Lung (tissue), 17 donors: ENCODE measurements at places on chromosomes 6 and 20. TPM values are rescaled to one million over a fixed set of nuclear protein-coding genes. Genes with fewer than 3 reads are reported as not detected.

Gene COL21A1
- total RNA-seq: 105 TPM

Gene C6orf141
- total RNA-seq: 4.5 TPM

Gene SNTA1
- 5.0 TPM for total RNA-seq

Gene PRELID3B
- total RNA-seq: 61.1 TPM

Gene GHRH
- total RNA-seq: not detected

Gene CCDC170
- total RNA-seq: 24.1 TPM

Gene FAM209B
- 0.55 TPM for total RNA-seq

Gene FAM162B
- total RNA-seq: 64.4 TPM

Gene UBR2
- total RNA-seq: 45.4 TPM

Gene PSORS1C1
- total RNA-seq: 2.6 TPM

Gene TCP11
- total RNA-seq: 0.67 TPM

Gene POPDC3
- 1.1 TPM for total RNA-seq

Gene SUPT3H
- 17.4 TPM for total RNA-seq

Gene WFDC6
- 2.3 TPM for total RNA-seq

Gene EYA4
- total RNA-seq: 3.6 TPM

Gene HLA-DOB
- 1.3 TPM for total RNA-seq

Gene ULBP3
- 6.8 TPM for total RNA-seq

Gene EDEM2
- 51.6 TPM for total RNA-seq

Gene ID4
- total RNA-seq: 42.3 TPM

Gene OR2H2
- total RNA-seq: not detected

Gene SLPI
- 451 TPM for total RNA-seq

Gene EEF1E1
- 18.9 TPM for total RNA-seq

Gene MYH7B
- 0.63 TPM for total RNA-seq

Gene SYNJ2
- 8.8 TPM for total RNA-seq
